ENCODE measurements at places on chromosomes 2 and 18.

- DNase-seq = no peak
Observed at GRCh38 chr2:28082131-28082530, 191.6 kb downstream of the BABAM2 start.

DNA sequence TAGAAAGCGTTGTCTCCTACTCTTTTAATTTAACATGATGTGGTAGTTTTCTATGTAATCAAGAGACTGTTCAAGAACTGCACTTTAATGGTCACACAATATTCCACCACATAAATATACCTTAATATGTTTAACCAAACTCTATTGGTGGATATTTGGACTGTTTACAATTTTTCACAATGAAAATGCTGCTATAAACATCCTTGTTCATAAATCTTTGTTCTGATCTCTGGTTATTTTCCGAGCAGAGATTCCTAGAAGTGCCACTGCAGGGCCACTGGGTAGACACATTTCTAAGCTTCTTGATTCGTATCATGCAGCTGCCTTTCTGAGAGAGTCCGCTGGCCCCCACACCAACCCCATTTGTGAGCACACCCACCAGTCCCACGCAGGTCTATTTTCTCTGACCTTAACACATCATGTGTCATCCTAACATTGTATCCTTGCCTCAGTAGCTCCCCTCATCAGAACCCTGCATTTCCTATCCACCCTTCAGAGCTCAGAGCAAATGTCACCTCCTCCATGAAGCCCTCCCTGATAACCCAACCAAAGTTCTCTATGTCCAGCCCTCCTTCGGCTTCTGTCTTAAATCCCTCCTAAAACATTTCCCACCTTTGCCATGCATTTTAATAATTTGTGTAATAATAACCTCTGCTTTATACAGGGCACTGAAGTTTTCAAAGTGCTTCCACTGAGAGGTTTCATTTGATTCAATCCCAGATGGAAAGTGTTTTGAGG, 26.6 kb downstream of the KCNK3 start:
- no peak for DNase-seq

- peak; percentile 6 for DNase-seq
Observed at GRCh38 chr18:74623047-74623816, 25.6 kb downstream of the ZNF407 start.

DNA sequence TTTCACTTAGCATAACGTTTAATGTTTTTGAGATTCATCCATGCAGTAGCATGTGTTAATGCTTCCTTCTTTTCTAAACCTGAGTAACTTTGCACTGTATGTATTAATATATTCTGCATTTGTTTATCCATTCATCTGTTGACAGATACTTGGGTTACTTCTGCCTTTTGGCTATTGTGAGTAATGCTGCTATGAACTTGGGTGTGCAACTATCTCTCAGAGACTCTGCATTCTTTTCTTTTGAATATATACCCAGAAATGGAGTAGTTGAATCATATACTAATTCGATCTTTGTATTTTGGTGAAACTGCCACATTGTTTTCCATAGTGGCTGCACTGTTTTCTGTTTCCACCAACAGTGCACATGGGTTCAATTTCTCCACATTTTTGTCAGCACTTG, 128.3 kb downstream of the SH3BP4 start:
- DNase-seq = no peak

DNA sequence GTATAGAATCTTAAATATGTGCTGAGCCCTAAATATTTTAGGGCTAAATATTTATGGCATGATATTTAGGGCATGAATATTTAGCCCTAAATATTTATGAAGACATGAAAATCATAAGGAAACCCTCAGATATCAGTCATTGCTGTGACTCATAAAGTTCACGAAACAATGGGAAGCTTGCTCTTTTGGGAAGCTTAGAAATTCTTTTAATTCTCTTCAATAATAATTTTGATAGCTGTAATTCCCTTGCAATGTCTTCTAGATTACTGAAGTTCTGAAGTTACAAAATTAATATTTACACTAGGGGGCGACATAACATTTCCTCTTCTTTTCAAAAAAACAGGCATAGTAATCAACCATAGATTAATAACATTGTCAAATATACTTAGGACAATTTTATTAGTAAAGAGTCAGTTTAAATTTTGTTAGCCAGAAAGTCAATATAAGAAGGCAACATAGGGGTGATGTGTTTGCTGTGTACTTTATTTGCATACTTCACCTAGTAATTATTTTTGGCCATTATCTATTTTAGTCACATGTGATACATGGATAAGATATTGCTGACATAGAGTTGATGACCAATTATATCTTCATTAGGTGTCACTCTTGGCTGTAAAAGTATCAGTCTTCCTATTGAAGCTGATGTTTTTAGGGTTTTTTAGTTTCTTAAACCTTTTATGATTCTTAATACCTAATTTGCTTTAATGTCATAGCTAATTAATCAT, 13.2 kb downstream of the ZNF804A start:
- peak; percentile 56 for DNase-seq

- DNase-seq = no peak
Observed at GRCh38 chr2:203713381-203713780, 6.9 kb downstream of the CD28 start.

DNA sequence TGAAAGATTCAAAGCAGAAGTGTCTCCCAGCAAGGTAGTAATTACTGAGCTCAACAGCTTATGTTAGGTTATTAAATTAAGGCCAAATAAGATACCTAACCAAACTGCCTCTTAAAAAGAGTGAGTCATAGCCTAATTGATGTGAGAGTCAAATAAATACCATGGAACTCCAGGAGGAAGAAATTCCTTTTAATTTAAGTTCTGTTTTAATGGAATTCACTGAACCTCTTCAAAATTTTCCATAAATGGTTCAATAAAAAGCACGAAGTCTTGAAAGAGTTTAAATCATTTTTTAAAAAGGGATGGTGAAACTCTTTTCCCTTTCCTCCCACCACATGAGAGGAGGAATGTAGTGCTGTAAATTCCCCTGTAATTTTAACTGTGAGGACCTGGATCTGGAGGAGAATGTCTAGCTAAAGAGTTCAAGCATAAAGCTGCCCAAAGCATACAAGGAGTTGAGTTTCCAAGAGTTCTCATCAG, 180.8 kb upstream of the MMADHC start:
- DNase-seq = no peak

GRCh38 chr18:3380384-3380961, 69.5 kb upstream of the TGIF1 start:
- DNase-seq = peak; percentile 9

GRCh38 chr2:69744456-69744855, 2.5 kb downstream of the ANXA4 start:
- no peak for DNase-seq

DNA sequence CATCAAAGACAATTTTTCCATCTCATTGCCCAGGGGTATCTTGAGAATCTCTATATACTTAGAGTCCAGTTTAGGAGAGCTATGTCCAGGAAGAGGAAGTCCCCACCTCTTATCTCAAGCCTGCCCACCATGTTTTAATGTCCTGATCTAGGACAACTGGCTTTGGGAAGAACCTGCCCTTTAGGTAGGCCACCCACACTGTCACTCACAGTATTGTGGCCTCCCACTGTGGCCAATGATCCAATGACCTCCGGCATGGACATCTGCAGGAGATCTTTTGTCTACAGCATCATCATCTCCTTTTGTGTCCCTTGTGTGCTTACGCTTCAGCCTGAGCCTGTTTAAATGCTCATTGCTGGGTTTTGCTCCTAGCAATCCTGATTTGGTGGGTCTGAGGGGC, 77.4 kb downstream of the SLC4A3 start:
- DNase-seq = no peak

DNA sequence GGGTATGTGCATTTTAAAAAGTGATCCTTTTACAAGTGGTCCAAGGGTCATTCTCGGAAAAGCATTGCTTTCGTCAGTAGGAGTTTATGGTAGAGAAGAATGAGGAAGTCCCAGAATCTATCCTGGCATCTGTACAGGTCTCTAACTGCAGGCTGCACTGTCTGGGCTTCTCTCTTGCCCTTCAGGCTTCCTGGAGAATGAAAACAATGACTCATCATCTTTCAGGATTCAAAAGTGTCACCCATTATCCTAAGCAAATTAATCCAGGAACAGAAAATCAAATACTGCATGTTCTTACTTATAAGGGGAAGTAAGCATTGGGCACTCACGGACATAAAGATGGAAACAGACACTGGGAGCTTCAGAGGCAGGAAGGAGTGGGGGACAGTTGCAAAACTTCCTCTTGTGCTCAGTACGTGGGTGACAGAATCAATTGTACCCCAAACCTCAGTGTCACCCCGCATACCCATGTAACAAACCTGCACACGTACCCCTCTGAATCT, 60.2 kb upstream of the TXNDC2 start:
- peak; percentile 80 for DNase-seq

DNA sequence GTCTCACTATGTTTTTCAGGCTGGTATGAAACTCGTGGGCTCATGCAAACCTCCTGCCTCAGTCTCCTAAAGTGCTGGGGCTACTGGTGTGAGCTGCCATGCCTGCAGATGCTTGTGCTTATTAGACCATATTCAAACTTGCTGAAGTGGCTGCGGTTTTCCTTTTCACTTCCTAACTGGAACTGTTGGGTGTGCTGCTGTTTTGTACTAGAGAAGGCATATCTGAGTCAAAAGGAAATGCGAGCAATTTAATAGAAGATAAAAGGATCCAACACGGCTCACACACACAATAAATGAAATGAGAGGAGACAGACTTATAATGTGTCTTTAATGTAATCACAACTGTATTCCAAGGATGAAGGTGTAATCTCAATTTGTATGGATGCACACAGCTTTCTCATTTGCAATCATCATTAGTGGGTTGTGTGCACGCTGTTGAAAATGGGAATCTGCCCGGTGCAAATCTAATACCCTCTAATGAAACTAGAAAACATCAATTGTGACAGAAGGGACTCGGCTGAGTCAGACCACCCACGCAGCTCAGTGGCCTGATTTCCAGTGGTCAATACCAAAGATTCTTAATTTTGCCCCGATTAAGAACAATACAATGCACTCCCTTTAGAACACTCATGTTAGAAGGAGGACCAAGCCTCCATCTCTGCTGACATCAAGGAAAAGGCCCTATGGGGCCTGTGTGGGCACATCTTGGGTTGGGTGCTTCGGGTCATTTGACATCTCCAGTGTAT, 532.7 kb downstream of the TDRD15 start:
- no peak for DNase-seq

DNA sequence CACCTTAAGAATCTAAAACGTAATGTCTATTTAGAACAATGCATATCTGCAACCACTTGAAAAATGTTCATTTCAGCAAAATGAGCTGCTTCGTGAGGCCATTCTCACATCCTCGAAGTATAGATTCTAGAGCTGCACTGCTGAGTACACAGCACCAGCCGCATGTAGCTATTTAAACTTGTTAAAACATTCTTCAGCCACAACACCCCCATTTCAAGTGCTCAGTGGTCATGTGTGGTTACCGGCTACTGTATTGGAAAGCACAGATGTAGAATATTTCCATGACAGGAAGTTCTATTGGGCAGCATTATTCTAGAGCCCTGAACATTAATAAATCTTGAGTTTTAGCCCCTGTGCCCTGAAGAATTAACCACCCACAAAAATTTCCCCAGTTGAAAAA, 35.0 kb downstream of the SUMO1 start:
- DNase-seq = no peak

GRCh38 chr2:121008975-121009374, 273.3 kb downstream of the GLI2 start:
- DNase-seq = no peak

- no peak for DNase-seq
Observed at GRCh38 chr2:237873421-237873831, 14.0 kb downstream of the RAMP1 start.

- peak; percentile 91 for DNase-seq
Observed at GRCh38 chr2:8315531-8316165, 366.2 kb upstream of the ID2 start.

DNA sequence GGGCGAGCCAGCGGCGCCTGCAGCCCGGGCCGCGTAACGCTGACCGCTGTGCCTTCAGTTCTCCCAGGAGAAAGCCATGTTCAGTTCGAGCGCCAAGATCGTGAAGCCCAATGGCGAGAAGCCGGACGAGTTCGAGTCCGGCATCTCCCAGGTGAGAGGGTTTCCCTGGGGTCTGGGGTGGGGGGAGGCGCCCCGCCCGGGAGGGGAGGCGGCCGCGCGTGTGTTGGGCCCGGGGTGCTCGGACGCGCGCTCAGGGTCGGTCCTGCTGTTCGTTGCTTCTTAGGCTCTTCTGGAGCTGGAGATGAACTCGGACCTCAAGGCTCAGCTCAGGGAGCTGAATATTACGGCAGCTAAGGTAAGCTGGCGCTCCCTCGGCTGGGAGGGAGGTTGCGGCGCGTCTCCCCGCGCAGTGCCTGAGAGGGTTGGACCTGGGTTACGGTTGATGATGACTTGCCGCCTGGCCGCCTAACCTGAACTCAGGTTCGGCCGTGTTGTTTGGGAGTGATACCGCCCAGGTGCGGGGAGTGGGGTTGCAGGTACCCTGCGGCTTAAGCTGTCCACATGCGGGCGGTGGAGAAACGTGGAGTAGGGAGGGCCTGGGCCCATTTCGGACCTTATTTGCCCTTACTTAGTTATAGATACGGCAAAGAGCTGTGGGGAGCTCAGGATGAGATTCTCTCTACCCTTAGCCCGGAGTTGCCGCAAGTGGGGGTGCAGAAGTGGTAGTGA, 638 bp downstream of the RPS7 start:
- DNase-seq = peak; percentile 4

GRCh38 chr2:237383991-237384671, 29.8 kb downstream of the COL6A3 start:
- no peak for DNase-seq
